ENCODE measurements at places on chromosomes 4 and X. TPM values are rescaled to one million over a fixed set of nuclear protein-coding genes. Genes with fewer than 3 reads are reported as not detected.

GRCh38 chr4:105306820-105307219, 160.1 kb downstream of the TET2 start:
- DNase-seq, result no peak

DNA sequence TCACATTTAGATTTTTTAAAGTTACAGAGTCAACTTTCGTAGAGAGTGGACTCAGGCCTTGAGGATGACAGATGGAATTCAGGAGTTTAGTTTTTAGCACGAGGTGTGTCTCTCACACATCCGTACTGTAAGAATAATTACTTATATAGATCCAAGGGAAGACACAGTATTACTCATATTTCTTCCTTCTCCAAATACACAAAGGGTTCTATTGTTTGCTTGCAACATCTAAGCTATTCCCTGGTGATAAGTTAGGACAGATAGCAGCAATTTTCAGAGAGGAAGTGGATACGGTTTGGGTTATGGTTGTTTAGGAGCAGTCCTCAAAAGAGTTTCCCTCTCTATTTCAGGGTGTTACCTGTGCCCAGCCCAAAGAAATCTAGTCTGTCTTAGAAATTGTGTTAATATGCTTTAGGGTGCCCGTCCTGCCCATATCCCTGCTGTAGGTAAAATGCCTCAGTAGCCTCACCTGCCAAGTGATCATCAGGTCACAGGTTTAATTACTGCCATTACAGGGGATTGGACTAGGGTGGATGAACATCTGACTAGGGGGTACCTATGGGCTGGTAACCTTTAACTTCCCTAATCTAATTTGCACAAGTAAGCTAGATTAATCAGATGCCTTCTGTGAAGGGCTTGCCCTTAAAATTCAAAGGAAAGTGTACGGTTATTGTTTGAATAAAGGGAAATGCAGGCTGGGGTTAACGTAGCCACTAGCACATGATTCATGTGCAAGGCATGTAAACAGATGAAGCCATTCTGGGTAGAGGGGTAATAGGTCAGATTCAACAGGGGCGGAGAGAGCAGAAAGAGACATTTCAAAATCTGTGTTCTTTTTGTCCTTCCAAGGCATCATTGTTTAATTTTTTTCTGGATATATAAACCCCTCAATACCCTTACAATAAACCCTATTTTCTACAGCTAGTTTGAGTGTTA, 8.7 kb upstream of the PPP3CA start:
- no peak for DNase-seq

GRCh38 chr4:185344743-185345538, 50.8 kb downstream of the LRP2BP start:
- DNase-seq, result no peak

Gene GATA1
- not detected for total RNA-seq

GRCh38 chr4:145819853-145820181, 118.8 kb downstream of the ZNF827 start:
- peak; percentile 96 for DNase-seq
